OCI-M1 (cell line): ENCODE measurements at places on chromosomes 6 and 20.

DNA sequence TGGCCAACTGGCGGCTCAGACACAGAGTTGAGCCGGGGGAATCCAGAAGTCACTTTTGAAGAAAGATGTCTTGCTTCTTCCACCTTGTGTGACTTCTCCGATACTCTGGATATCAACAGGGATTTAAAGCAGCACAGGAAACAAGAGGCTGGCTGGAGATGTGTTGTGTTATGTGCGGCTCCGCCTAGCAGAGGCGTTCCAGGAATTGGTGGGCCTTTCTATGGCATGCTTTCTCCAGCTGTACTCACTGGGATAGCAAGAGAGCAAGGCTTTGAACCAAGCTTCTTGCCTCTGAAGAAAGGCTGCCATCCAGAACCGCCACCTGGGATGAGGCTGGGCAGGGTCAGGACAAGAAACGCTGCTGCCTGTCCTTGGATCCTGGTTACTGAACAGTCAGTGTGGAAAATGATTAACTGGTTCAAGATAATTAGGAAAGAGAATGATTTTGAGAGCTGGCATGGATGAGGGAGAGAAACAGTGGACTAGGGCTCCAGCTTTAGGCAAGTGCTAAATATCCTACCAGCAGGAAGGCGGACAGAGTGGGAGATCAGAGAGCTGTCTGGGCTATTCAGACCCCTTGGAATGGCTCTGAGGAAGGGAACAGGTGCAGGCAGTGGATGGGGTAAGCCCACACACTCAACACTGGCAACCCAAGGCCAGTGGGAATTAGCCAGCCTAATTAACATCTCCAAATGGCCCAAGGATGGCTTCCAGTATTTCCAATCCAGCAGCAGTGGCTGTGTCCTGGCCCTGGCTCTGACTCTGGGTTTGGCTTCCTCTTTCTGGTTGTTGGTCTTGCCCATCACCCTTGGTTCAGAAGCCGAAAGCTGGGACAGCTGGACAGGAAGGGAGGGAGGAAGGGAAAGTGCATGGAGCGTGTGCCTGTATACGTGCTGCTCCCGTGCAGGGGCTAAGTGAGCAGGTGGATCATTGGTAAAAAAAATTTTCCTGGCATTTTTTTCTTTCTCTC lies 31.9 kb downstream of the INSM1 start:
- no peak for DNase-seq

DNA sequence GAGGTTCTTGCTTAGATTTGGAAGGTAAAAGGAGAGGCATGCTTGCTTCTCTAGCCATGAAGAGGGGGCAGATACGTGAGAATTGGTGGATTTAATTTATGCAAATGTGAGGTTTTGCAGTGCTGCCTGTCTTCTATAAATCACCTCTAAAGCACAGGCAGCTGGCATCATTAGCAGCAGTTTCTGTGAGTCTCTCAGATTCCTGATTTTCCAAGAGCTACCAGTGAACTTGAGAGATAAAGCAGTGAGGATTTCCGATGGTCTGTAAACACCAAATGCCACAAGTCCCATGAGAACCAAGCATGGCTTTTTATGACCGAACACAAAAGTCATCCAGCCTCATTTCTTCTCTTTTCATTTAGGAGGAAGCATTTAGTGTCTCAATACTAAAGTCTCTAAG lies 3.2 kb upstream of the SIRPB2 start:
- DNase-seq: no peak

GRCh38 chr6:68572525-68572924 lies 62.6 kb upstream of the ADGRB3 start:
- peak; percentile 85 for DNase-seq

DNA sequence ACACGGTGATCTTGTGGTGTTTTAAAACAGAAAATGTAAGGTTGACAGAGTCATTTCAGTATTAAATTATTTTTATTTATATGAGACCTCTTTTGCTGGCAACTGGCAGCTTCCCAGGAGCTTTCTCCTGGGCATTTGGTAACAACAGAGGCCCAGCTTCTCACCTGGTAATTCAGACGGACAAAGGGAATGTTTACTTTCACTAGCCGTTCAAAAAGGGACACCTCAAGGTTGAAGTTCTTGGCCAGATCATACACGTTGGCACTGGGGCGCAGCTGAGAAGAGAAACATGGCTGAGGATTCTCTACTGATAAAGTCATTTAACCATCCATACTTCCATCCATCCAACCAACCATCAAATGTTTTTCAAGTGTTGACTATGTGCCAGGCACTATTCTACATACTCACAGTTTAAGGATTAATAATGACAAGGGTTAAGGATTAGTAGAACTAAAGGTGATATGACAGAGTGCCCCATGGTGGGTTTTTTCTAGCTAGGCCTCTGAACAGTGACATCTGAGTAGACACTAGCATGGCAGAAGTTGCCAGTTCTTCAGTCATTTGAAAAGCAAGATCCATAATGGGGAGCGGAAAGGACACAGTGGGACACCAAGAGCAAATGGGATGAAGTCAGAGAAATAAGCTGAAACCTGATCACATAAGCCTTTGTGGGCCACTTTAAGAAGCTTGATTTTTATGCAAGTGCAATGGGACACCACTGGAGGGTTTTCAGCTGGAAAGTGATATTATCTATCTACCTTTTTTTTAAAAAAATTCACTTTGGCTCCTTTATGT lies 25.1 kb downstream of the ZNFX1 start:
- DNase-seq: no peak

DNA sequence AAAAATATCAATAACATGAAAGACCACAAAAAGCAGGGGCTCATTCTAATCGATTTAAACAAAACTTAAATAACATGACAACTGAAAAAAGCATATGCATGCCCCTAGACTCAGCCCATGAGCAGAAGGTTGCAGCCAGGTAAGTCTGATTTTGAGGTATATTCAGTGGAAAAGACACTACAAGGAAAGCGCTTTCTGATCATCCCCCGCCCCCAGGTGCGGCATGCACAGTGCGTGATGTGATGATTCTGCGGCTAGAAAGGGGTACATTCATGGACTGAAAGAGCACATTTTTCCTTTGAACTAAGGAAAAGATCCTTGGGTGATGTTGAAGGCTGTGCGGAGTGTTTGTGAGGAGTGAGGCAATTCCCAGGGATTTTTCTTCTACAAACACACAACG lies 16.9 kb upstream of the FOXC1 start:
- DNase-seq: no peak

- no peak for DNase-seq
Measured at GRCh38 chr6:1311400-1312202, at the start of gene FOXQ1. Gene FOXQ1 (plus strand): TSS chr6:1312098. CDS start chr6:1312705, 607 bp downstream.

DNA sequence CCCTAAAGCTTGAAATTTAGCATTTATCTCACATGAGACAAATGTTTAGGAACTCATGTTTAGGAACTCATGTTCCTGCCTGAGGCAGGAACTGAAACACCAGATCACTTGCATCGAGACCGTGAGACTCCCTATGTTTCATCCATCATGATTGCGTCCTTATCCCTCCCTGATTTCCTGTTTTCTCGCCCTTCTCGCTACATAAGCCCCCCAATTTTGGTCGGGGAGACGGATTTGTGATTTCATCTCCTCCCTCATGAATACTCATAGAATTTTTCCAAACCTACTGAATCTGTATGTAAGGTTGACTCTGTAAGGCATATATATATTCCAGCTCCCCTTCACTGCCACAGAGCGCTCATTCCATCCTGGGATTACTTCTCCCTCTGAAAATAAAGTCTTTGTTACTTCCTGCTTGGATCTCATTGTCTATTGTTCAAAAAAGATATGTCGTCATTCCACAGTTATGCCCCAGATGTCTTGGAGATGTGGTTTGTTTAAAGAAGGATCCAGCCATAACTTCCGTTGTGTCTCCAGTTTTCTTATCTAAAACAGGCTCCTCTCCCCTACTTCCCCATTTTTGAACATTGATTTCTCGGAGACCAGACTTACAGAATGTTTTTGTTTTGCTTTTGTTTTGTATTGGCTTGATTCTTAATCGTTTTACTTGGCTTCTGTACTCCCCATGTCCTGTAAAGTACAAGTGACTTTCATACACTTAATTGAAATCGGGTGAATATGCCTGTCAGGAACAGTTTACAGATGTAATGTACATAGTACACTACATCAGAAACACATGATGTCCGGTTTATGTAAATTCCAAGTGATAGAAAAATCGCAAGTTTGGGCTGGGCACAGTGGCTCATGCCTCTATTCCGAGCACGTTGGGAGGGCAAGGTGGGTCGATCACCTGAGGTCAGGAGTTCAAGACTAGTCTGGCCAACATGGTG lies 118.7 kb downstream of the HFE start:
- DNase-seq: peak; percentile 95

- no peak for DNase-seq
Measured at GRCh38 chr20:20331156-20331555, 36.7 kb upstream of the INSM1 start.

- no peak for DNase-seq
Measured at GRCh38 chr20:4230185-4230584, 214.8 kb upstream of the RNF24 start.

- DNase-seq: peak; percentile 8
Measured at GRCh38 chr20:64044484-64045247, 4.8 kb downstream of the SOX18 start.

DNA sequence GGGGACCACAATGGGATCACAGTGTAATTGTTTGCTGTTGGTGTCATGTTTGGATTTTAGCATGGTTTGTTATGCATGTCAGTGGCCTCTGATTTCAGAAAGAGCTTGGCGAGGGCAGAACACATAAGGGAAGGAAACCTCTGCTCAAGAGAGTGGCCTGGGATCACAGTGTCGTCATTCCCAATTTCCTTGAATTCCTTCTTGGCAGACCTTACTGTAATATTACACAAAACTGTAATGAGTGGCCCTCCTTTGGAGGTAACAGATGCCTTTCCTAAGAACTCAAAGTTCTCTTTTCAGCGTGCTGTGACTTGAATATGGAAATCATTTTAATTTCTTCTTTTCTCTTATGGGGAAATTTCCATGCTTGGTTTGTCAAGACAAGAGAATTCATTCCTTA lies 46.9 kb downstream of the JAG1 start:
- DNase-seq: no peak

DNA sequence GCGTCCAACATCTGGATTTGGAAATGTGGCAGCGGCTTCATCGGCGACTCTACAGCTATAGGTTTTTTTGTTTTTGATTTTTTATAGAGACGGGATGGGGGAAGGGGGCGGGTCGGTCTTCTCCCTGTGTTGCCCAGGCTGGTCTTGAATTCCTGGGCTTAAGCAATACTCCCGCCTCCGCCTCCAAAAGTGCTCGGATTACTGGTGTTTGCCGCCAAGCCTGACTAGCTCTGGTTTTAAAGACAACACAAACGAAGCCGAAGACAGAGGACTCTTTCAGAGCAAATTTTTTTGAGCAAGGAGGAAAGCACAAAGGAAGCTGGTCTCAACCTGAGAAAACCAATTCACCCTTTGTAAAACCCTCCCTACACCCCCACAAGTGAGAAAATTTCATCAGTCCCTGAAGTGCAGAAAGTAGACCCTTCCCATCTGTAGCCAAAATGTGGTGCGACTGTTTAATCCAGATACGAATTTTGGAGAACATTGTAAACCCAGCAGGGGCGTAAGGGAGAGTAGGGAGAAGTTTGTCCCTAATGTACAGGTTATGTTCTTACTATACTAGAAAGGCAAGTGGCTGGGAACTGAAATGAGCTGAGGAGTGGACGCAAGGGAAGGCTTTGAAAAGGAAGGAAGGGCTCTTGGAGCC lies 185.9 kb downstream of the TRIM27 start:
- DNase-seq: no peak

GRCh38 chr6:150057501-150057951 lies 11.4 kb downstream of the ULBP3 start:
- DNase-seq: no peak

GRCh38 chr20:53847139-53847836 lies 223.1 kb downstream of the BCAS1 start:
- peak; percentile 57 for DNase-seq

DNA sequence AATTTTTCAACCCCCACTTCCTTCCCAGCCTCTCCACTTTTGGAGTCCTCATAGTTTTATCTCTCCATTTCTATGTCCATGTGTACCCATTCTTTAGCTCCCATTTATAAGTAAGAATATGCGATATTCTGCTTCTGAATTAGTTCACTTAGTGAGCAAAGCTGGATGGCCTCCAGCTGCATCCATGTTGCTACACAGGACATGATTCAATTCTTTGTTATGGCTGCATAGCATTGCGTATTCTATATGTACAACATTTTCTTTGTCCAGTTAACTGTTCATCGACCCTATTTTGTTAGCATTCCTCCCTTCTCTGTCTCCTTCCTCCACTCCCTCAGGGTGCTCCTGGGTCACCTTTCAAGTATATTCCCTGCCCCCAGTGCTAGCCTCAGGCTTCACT lies 210.0 kb upstream of the SSTR4 start:
- no peak for DNase-seq

DNA sequence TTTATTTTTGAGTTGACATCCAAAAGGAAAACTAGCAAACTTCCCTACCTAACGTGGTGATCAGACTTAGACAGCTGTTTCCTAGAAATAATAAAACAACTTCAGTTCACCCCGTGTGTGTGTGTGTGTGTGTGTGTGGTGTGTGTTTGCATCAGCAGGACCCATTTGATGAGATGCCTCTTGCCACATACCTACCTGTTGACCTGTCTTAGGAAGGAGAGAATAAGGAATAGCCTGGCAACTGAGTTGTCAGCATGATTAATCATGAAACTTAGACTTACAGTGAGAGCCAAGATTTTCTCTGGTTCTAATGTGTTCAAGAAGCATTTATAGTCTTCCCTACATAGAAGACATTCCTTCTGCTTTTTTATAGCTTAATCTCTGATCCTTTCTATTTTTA lies 16.1 kb upstream of the PBOV1 start:
- DNase-seq: no peak

- peak; percentile 95 for DNase-seq
Measured at GRCh38 chr20:25237610-25238318, 10.1 kb upstream of the PYGB start.

- no peak for DNase-seq
Measured at GRCh38 chr6:110319843-110320242, 38.3 kb downstream of the METTL24 start.

- DNase-seq: no peak
Measured at GRCh38 chr6:156164701-156165452, 612.3 kb upstream of the ARID1B start.

GRCh38 chr20:8020314-8021079 lies 936 bp upstream of the TMX4 start:
- DNase-seq: peak; percentile 35

GRCh38 chr6:50850223-50851048 lies 31.8 kb downstream of the TFAP2B start:
- DNase-seq: no peak

GRCh38 chr6:44788387-44788981 lies 401.0 kb downstream of the CDC5L start:
- no peak for DNase-seq

DNA sequence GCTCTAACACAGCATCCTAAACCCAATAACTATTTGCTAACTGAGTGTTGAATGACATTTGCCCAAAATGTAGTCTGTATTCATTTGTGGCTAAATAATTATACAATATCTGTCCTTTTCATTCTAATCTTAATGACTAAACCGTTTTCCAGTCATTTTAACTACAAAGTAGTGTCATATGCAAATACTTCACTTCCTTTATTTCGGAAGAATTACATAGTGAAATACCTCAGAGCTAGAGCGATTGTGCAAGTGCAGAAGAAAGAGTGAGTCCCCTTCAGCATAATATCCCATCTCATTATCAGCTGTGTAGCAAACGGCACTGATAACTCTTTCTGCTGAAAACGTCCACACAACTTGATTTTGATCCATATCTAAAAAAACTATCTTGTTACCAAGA lies 66.2 kb downstream of the ROS1 start:
- no peak for DNase-seq

GRCh38 chr6:104046426-104046825 lies 813.3 kb downstream of the HACE1 start:
- no peak for DNase-seq

- DNase-seq: no peak
Measured at GRCh38 chr20:24048024-24048611, 59.5 kb upstream of the GGTLC1 start.
